ENCODE measurements at places on chromosomes 5 and 9.

GRCh38 chr9:36142510-36143244 is 6.1 kb downstream of the GLIPR2 start:
- no peak for DNase-seq

DNA sequence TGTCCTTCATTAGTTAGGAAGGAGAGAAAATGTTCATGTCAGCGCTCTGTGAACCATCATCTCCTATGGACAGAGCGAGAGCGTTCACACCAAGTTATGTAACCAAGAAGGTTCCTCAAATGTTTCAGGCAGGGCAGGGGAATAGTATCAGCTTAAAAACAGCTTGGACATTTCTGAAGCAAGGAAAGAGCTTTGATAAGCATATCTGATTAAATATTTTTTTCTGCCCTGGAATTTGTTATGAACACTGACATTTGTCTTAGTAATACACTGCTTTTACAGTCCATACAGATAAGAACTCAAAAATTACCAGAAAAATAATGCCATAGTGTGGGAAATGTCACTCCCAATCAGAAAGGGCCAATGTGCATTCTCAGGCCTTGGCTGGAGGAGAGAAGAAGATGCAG is 66.3 kb upstream of the LIFR start:
- DNase-seq = no peak

DNA sequence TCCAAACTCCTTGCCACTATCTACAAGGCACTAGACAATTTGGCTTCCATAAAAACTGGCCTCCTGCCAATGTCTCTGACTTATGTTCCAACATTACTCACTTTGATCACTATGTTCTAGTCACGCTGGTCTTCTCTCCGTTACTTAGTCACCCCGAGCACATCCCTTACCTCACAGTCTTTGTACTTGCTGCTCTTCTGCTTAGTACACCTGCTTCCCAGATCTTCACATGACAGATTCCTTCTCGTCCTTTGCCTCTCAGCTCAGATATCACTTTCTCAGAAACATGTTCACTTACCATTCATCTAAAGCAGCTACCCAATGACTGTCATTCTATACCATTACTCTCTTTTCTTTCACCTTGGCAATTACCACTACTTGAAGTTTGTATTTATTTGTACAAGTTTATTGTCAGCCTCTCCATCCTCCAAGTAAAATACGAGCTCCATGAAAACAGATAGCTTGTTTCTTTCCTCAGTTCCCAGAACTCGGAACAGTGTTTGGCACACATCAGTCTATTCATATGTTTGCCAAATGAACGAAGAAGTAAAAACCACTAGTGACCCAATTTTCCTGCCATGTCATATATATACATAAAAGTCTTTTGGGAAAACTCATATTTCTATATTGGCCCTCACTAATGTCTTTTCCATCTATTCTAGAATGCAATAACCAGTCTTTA is 5.9 kb upstream of the SLC22A5 start:
- DNase-seq = peak; percentile 60

DNA sequence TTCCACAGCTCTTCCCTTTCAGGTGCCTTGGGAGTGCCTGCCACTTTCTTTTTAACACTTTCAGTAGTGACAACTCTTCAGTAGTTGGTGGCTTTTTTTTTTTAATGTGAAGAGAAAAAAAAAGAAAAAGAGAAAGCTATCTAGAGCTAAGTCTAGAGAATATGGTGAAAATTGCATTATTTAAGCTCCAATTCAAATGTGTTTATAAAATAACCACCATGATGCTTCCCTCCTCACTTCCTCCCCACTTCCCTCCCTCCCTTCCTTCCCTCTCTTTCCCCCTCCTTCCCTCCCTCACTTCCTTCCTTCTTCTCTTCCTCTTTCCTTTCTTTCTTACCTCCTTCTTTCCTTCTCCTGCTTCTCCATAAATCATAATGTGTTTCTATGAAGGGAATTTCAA is 456.7 kb upstream of the ACTBL2 start:
- DNase-seq = no peak

GRCh38 chr9:122126331-122127261 is 33.0 kb downstream of the NDUFA8 start:
- DNase-seq = no peak

DNA sequence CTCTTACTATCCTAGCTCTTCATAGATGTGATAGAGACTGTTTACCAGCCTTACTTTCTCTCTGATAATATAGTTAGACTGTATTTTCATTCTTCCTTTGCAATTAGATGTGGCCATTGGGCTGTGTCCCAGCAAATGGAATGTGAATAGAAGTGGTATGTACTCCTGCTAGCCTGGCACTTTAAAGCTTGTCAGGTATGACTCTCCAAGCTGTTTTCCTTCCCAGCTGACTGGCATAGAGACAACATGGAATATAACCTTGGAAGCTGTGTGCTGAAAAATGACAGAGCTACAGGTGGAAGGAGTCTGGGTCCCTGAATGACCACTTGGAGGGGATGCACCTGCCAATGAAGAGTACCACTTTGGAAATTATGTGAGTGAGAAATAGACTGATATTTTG is 116.2 kb downstream of the DIRAS2 start:
- no peak for DNase-seq

DNA sequence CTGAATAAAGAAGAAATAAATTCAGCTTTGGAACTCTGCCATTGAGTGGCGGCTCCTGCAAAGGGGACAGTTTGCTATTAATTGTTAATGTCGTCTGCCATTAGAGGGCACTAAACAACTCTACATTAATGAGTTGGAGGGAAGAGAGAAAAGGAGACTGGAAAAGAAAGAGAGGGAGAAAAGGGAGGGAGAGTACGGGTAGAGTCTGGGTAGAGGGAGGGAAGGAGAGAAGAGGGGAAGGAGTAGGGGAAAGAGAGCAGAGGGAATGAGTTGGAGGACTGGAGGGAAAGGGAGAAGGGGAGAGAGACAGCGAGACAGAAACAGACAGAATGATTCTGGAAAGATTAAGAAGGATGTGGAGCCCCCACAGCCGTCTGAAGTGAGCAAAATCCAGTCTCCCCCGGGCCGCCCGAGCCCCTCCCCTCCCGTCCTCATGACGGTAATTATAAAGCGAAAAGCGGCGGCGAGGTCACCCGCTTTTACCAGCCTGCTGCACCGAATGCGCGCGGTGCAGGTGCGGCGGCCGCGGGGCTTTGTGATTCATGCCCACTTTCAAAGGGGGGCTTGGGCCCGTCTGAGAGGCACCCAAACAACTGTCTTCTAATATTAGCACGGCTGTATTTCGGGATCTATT is 1.9 kb upstream of the FST start:
- DNase-seq = no peak

GRCh38 chr5:79612667-79613198 is 492 bp downstream of the TENT2 start:
- no peak for DNase-seq

DNA sequence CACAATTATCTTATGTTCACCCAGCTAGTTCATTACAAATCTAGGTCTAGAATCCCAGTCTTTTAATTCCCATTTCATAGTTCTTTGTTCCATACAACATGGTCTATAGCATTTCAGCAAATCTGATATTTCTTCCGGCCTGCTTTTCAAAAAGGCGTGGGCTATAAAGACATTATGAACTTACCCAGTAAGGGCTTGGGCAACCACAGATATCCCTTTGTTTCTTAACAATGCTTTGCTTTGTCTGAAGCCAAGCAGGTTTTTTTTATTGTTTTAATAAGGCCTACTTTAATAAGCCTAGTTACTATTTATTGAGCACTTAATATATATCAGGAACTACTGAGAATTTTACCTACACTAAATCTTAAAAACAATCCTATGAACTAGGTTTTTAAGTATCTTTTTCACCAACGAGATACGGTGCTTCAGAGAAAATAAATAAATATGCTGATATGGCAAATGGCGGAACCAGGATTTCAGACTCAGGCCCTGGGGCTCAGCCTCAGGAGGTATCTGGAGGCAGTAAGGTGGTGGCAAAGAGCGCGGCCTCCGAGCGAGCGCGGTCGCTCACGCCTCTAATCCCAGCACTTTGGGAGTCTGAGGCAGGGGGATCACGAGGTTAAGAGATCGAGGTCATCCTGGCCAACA is 29.7 kb downstream of the PCA3 start:
- no peak for DNase-seq

DNA sequence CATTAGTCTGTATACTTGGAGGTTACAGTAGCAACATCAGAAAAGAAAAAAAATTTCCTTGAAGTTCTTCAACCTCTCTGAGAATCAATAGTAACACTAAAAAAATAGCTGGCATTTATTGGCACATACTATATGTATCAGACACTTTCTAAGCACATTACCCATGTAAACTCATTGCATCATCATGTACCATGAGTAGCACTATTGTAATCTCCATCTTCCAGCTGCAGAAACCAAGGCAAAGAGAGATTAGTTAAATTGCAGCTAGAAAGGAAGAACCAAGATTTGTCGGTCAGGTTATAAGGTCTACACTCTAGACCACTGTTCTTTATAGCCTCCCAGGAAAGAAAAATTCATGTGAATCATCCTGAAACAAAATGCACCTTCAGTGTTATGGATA is 31.4 kb upstream of the RAB3C start:
- no peak for DNase-seq

DNA sequence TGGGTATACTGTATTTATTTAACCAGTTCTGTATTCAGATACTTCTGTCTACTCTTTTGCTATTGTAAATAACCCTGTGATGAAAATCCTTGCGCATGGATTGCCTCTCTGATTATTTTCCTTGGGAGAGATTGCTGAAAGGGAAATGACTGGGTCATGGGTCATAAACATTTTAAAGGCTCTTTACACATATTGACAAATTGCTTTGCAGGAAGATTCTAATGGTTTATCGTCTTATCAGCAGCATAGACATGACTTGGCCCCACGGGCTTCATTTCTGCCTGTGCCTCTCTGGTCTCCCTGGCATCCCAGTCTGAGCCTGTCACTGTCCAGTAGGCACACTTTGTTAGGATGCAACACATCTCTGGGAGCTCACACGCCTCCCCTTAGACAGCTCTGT is 52.3 kb downstream of the RGS3 start:
- DNase-seq = no peak

DNA sequence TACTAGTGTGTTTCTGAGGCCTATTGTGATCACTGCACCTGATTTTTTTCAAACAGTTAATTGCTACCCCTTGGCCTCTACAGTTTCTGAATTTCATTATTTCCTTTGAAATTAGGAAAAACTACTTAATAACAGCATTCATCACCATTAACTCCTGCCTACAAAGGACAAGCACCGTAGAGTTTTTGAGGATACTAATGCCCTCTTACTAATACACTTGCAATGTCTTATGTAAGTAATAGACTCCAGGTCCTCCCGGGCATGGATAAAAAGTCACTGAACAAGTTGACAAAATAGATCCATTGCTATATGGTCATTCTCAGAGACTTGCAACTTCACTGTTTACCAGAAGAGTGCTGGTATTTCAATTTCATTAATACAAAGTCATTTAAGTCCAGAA is 1172.5 kb downstream of the CDH12 start:
- DNase-seq = no peak

DNA sequence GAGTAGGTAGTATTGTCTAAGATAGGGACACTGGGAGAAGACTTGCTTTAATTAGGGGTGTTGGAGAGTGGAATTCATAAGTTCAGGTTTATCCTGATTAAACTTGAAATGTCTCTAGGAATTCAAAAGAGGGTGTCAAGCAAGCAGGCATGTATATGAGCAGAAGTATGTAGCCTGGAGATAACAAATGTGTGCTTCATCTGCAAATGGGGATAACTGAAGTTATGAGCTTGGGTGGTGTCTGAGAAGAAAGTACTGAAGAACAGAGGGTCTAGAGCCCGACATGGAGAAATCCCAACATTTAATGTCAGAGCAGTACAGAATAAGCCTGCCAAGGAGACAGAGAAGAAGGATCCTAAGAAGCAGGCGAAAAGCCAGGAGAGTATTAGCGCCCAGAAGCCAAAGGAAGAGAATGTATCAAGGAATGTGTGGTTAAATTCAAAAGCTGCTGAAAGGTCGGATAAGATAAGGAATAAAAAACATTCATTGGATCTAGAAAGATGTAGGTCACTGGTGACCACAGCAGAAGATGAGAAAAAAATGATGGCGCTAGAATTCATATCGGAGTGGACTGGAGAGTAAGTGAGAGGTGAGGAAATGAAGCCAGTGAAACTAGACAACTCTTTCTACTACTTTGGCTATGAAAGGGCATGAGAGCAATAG is 401.5 kb upstream of the PIK3R1 start:
- no peak for DNase-seq

GRCh38 chr5:128264564-128265360 is 181.2 kb downstream of the SLC12A2 start:
- DNase-seq = no peak

- no peak for DNase-seq
Measured at GRCh38 chr5:39755452-39755851, 330.7 kb upstream of the DAB2 start.

DNA sequence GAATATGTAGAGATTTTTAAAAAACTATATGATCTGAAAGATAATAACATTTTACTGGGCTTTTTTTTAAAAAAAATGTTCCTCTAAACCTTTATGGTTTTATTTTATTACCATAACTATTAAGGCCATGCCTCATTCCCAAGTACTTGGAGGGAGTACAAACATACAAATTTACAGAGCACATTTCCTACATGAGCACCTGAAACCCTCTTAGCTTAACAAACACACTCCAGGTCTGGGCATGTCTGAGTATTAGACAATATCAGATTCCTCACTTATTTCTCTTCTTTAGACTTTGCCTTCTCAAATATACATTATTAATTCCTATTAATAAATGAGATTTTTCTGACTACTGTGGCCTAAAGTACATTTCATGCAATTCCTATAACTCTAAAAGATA is 319.2 kb downstream of the SLCO4C1 start:
- DNase-seq = no peak

- no peak for DNase-seq
Measured at GRCh38 chr9:135666534-135667462, 3.7 kb downstream of the LCN9 start.

DNA sequence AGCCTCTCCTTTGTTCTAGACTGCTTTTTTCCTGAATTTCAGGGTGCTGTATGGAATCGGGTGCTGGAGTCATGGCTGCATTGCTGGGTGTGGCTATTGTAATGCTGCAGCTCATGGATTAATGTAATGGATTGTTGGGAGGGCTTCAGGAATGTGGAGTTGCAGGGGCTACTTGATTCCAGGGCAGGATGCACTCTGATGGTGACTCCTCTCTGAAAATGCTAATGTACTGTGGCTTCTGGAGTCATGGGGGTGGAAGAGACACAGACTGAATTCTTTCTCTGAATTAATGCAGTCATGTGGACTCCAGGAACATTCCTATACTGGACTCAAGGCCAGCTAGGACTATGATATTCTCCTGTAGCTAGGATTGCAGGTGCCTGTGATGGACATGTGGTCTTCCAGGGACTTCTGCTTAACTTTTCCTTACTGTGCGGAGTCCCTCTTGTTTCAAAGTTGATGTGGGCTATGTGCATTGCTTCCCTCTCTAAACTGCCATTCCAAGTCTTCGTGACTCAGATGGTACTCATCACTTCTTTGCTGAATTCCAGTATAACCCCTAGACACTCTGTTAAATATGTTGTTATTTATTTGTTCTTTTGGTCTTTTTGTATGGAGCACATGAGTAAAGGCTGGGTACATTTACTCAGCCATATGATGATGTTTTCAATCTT is 396.2 kb downstream of the KCTD16 start:
- DNase-seq = no peak

GRCh38 chr5:145316282-145316681 is 518.9 kb downstream of the PRELID2 start:
- DNase-seq = no peak

GRCh38 chr9:96483733-96484390 is 33.9 kb downstream of the HABP4 start:
- no peak for DNase-seq

GRCh38 chr5:81391-82021 is 10.5 kb upstream of the PLEKHG4B start:
- DNase-seq = no peak
